Breast epithelium (tissue), 4 donors: ENCODE measurements at places on chromosomes 7 and 10. TPM values are rescaled to one million over a fixed set of nuclear protein-coding genes. Genes with fewer than 3 reads are reported as not detected.

The UCMA gene
- not detected for total RNA-seq

The DRGX gene
- not detected for total RNA-seq

The GRB10 gene
- total RNA-seq = 71.1 TPM

The ITGB8 gene
- total RNA-seq = 52.1 TPM

The ADAMTS14 gene
- total RNA-seq = under 0.01 TPM

The OR2F2 gene
- total RNA-seq = not detected

The ZPBP gene
- total RNA-seq = not detected

The CFAP46 gene
- total RNA-seq = 0.66 TPM

The TMEM273 gene
- 9.1 TPM for total RNA-seq

The PIK3CG gene
- total RNA-seq = 5.4 TPM

The AGAP9 gene
- total RNA-seq = 6.0 TPM

The HOXA4 gene
- 2.8 TPM for total RNA-seq

The GPNMB gene
- total RNA-seq = 335 TPM

The ZNF800 gene
- total RNA-seq = 31.0 TPM

The CSGALNACT2 gene
- 27.8 TPM for total RNA-seq

The LBX1 gene
- total RNA-seq = not detected

The PHKG1 gene
- total RNA-seq = 2.6 TPM
